A549 treated with Hydrocortisone at 1 μM for 4 hours (cell line): ENCODE measurements at places on chromosomes 2 and 18. TPM values are rescaled to one million over a fixed set of nuclear protein-coding genes. Genes with fewer than 3 reads are reported as not detected.

The PARD6G gene
- 1.9 to 3.4 TPM (median 2.7 TPM) in 5 replicates for total RNA-seq

The RPRD1A gene
- 16.9 to 23.2 TPM (median 21.6 TPM) in 5 replicates for total RNA-seq

The EML6 gene
- total RNA-seq: 1.0 to 1.6 TPM (median 1.4 TPM) in 5 replicates

The CRYBA2 gene
- not detected in 5 replicates for total RNA-seq

The CYP26B1 gene
- total RNA-seq: 12.1 to 16.0 TPM (median 14.7 TPM) in 5 replicates

The SERPINB12 gene
- total RNA-seq: not detected in 5 replicates

The SERPINB5 gene
- 0.13 to 0.45 TPM (median 0.17 TPM) in 5 replicates for total RNA-seq

The EIF2AK2 gene
- 16.7 to 34.6 TPM (median 22.1 TPM) in 5 replicates for total RNA-seq

The DHRS9 gene
- total RNA-seq: 3.0 to 4.7 TPM (median 3.9 TPM) in 5 replicates

The TCF23 gene
- total RNA-seq: not detected in 5 replicates
